NAMALWA (cell line): ENCODE measurements at places on chromosomes 3 and 15.

- no peak for DNase-seq
These were observed 97.1 kb downstream of the LRRC28 start for GRCh38 chr15:99348412-99348811.

GRCh38 chr15:28921336-28921735, 35.6 kb downstream of the APBA2 start:
- DNase-seq = no peak

DNA sequence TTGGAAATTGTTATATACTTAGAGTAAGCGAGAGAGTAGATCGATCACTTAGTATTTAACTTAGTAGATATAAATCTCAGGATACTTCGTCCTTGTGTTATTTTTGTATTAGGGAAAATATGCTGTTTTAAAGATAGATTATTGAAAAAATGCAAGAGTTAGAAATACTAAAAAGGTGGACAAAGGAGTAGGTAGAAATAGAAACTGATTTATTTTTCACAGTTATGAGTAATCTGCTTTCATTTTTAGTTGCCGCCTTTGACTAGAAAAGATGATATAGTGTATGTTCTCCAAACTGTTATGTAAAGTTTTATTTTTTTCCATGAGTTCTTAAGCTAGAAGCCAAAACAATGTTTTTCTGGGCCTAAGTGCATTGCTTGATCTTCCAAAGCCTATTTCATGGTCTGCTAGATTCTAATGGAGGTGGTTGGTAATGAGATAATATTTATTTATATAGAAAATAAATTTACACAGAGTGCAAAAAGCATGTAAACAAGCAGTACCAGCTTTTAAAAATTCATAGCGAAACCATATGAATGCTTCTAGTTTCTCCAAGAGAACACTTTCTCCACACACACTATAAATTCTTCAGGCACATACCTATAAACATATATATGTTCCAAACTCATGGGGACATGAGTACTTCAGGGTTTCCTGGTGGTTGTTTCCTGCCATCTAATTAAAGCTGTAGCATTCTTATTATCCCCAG, 61.1 kb downstream of the DIPK2A start:
- no peak for DNase-seq

DNA sequence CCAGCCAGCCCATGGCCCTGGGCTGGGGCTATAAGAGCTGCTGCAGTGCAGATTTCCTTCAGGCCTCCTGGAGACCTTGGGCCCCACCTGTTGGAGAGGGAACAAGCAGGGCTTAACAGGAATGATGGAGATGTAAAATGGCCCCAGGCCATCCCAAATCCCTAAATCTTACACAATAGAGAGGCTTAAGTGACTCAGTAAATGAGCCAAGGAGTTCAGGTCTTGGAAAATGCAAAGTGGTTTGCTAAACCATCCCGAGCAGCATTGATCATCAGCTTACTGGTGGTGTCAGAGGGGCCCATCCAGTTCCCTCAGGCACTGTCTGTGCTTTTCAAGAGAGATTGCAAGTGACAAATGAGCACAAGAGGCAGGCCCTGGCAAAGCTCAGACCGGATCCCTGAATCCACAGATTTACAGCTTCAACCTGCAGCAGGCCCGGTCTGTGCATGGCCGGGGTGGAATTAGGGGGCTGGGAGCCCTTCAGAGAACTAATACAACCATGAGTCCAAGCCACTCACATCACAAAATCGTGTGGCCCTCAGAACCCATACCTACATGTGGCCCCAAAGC, 325.4 kb downstream of the UACA start:
- no peak for DNase-seq

DNA sequence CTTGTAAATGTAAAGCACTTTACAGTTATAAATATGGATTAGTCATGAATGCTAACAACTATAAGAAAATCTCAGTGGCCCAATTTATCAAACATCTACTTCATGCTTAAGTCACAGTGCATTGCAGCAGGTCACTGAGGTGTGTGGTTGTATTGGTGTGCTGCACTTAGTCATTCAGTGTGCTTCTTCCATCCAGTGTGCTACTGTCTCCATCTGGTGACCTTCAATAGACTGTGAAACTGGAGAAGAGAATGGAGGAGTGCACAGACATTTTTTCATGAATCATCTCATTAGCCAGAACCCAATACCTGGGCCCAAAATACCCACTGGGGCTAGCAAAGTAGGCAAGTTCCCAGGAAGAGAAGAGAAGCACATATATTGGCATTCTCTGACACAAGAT, 199.6 kb downstream of the SHOX2 start:
- DNase-seq = no peak

- DNase-seq = no peak
These were observed 122.7 kb downstream of the PLD1 start for GRCh38 chr3:171687581-171687980.

- no peak for DNase-seq
These were observed 327.8 kb upstream of the ATP11B start for GRCh38 chr3:182465301-182466185.

- DNase-seq = peak; percentile 32
These were observed 16.4 kb downstream of the SRPRB start for GRCh38 chr3:133821767-133822638.
